ENCODE measurements at places on chromosomes 6 and 20.

GRCh38 chr20:53439046-53439445 is 154.6 kb downstream of the ZNF217 start:
- no peak for DNase-seq

GRCh38 chr6:45054610-45055009 is 273.5 kb upstream of the RUNX2 start:
- DNase-seq: no peak

GRCh38 chr6:31352310-31352682 is 4.7 kb downstream of the HLA-B start:
- DNase-seq: peak; percentile 39

GRCh38 chr6:5082487-5083306 is 2.4 kb upstream of the PPP1R3G start:
- no peak for DNase-seq

GRCh38 chr6:49423817-49424216 is 39.2 kb downstream of the MMUT start:
- no peak for DNase-seq

DNA sequence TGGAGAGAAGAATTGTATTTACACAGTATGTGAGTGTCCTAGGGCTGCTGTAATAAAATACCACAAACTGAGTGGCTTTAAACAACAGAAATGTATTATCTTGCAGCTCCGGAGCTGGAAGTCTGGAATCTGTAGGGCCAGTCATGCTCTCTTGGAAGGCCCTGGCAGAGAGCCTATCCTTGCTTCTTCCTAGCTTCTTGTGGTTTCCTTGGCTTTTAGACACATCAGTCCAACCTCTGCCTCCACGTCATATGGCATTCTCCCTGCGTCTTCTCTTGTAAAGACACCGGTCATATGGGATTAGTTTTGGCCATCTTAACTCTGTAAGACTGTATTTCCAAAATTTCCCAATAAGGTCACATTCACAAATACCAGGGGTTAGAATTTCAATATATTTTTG is 10.8 kb downstream of the FNDC1 start:
- DNase-seq: no peak

GRCh38 chr6:46170357-46171289 is at the start of gene ENPP5:
Gene ENPP5 (minus strand): TSS chr6:46170980. CDS start chr6:46168262, 2,718 bp downstream.
- peak; percentile 66 for DNase-seq

GRCh38 chr20:63458170-63459069 is 14.0 kb downstream of the KCNQ2 start:
- no peak for DNase-seq

GRCh38 chr6:23498013-23498412 is 628.0 kb upstream of the NRSN1 start:
- DNase-seq: no peak

DNA sequence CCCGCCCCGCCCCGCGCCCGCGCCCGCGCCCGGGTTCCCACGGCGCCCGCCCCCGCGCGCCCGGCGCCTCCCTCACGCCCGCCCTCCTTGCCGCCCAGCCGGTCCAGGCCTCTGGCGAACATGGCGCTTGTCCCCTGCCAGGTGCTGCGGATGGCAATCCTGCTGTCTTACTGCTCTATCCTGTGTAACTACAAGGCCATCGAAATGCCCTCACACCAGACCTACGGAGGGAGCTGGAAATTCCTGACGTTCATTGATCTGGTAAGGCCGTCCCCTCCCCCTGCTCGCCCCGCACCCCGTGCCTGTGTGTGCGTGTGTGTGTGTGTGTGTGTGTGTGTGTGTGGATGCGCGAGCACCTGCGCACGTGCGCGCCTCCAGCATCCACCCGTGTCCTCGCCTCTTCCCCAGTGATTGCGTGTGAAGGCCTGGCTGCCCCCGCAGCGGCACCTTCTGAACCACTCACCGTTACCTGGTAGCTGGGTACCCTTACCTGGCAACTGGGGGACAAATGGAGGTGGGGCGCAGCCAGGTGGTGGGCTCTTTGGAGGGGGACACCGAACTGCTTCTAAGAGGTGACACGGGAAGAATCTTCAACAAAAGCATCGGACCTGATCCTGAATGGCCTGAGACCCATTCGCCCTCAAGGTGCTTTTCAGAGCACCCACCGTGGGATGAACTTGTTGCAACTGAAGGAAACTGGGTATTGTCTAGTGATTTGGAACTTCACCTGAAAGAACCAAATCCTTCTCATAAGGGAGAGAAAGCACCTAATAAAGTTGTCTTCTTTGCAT is at the start of gene AIG1:
Gene AIG1 (plus strand): TSS at position 84 of the 791 bp plus-strand sequence. CDS start 37 bp downstream, at position 121.
- DNase-seq: peak; percentile 73

DNA sequence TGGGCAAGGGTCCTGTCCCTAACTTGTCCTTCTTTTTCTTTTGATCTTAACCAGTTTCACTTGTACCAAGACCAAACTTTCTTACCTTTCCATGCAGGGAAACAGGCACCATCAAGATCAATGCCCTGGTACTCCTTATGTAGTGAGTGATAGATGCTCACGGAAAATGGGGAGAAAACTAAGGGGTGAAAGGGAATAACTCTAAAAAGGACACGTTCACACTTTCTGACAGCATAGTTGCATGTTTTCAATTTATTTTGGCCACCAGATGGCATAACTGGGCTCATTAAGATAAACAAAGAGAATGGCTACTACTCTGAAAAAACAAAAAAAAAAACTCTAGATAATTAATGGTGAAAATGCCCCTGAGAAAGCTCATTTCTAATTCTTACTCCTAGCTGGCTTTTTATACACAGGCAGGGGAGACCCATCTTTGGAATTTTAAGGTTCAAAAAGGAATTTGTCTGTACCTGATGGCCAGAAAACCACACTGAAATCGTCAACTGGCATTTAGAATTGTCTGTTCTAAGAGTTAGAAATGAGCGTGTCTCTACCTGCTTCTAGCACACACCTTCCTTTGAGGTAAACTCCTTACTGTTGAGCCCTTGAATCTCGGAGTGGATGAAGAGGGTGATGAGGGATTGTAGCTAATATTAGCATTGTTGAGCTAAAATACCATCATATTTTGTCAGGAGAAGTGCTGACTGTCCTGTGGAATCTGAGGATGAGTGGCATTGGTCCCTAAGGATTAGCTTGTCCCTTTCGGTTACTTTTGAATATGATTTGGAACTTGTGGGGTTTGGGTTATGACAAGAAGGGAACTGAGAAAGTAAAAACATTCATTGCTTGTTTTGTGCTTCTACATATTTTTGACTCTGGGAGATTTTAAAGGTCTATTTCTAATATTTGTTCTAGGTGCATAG is 62.2 kb upstream of the DDR1 start:
- no peak for DNase-seq

DNA sequence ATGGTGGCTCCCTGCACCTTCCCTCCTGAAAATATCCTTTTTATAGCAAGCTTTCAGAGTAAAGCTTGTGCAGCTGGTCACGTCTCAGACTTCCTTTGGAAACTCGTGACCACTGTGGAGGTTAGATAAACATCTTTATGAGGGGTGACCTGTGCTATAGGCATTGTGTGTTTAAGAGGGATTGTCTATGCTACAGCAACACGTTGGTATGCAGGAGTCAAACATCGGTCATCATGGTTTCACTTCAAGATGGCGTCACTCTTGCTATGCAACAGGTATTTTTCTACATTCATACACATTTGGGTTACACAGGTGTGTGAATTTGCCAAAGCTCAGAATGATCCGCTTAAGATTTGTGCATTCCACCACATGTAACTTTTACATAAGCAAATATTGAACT is 14.6 kb upstream of the BLCAP start:
- DNase-seq: no peak
